ENCODE measurements at places on chromosomes 13 and 19. TPM values are rescaled to one million over a fixed set of nuclear protein-coding genes. Genes with fewer than 3 reads are reported as not detected.

DNA sequence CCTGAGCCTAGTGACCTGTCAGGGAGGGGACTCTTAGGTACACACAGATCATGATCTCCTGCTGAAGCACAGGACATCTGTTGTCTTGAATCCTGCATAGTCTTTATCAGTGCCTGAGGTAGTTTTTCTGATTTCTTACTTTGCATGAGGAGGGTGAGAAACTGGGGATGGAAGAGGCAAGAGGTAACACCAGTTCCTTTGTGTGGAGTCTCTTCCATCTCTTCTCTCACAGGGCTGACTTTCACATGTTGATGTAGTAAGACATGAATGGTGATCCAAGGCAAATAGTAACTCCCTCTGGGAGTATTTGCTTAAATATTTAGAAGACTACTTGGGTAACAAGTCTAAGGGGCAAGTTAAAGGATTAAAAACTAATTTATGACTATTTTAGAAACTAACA, 9.5 kb downstream of the NBEA start:
- H3K27ac ChIP-seq, result no peak overlapping the region
- no peak overlapping the region for H3K4me3 ChIP-seq
- no peak for DNase-seq
- no peaks in the 10 kb centered on the region for H3K36me3 ChIP-seq

- no peak for DNase-seq
- H3K27me3 ChIP-seq, result no peaks in the 10 kb centered on the region
- H3K27ac ChIP-seq, result no peak overlapping the region
- no peaks in the 10 kb centered on the region for H3K36me3 ChIP-seq
- H3K4me1 ChIP-seq, result peaks cover 5% of the 10 kb centered on the region
These were observed 227.2 kb downstream of the FOXO1 start for GRCh38 chr13:40438999-40439797.

DNA sequence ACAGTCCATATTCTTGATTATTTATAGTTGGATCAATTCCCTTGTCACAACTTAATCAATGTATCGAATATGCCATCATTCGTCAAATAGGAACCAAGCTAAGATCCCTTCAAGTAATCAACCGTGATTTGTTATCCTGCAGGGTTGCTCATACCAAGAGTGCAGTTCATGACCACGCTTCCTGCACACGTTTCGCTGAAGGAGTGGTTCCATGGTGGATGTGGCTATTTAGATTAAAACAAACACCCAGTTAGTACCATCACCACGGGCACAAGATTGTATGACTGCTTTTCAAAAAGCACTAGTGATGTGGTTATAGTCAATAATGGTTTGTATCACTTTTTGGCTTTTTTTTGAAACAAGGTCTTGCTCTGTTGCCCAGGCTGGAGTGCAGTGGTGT, 41.1 kb upstream of the CCNE1 start:
- no peak overlapping the region for H3K27ac ChIP-seq
- peaks cover 3% of the 10 kb centered on the region for H3K4me1 ChIP-seq
- H3K4me3 ChIP-seq, result no peak overlapping the region
- no peak for DNase-seq
- no peaks in the 10 kb centered on the region for H3K36me3 ChIP-seq

BSG gene
- 353 TPM for total RNA-seq

URAD gene
- not detected for total RNA-seq

Measured in endothelial cell (in vitro differentiated cells).